Uterus (tissue), 4 donors: ENCODE measurements at places on chromosomes 6 and 20. TPM values are rescaled to one million over a fixed set of nuclear protein-coding genes. Genes with fewer than 3 reads are reported as not detected.

NDUFAF5 gene
- 18.1 TPM for total RNA-seq

PLA2G7 gene
- not detected for total RNA-seq

TPMT gene
- total RNA-seq = 6.7 TPM

ADGRG6 gene
- total RNA-seq = 3.6 TPM

SEMG1 gene
- total RNA-seq = not detected

TRIM10 gene
- total RNA-seq = not detected

ZSCAN12 gene
- total RNA-seq = 5.6 TPM

STX16 gene
- 64.8 TPM for total RNA-seq

DYNLT2 gene
- total RNA-seq = not detected

MUC22 gene
- total RNA-seq = not detected
